Bronchial epithelial cell (primary cell): ENCODE measurements at places on chromosomes 16 and 17. TPM values are rescaled to one million over a fixed set of nuclear protein-coding genes. Genes with fewer than 3 reads are reported as not detected.

Gene SERPINF2
- total RNA-seq = 0.79 and 1.5 TPM in 2 replicates

DNA sequence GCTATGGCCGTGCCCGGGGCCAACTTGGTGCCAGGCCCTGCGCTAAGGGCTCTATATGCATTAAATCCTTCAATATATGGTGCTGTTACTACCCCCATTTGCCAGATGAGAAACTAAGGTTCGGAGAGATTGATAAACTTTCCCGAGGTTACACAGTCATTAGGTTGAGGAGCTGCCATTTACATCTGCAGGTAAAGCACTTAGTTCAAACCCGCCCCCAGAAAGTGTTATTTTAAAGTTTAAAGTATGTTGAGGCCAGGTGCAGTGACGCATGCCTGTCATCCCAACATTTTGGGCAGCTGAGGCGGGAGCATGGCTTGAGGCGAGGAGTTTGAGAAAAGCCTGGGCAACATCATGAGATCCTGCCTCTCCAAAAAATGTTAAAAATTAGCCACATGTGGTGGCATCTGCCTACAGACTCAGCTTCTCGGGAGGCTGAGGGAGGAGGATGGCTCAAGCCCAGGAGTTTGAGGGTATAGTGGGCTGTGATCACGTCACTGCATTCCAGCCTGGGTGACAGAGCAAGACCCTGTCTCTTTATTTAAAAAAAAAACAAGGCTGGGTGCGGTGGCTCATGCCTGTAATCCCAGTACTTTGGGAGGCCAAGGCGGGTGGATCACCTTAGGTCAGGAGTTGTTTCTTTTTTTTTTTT, 264.7 kb downstream of the PARN start:
- no peak for DNase-seq

Gene ZFP3
- 0.53 and 0.64 TPM in 2 replicates for total RNA-seq

GRCh38 chr17:49521471-49522356, 26.6 kb downstream of the NGFR start:
- DNase-seq = no peak

GRCh38 chr16:442976-443375, 17.5 kb downstream of the RAB11FIP3 start:
- DNase-seq = no peak
